ENCODE measurements at places on chromosomes 4 and X.

DNA sequence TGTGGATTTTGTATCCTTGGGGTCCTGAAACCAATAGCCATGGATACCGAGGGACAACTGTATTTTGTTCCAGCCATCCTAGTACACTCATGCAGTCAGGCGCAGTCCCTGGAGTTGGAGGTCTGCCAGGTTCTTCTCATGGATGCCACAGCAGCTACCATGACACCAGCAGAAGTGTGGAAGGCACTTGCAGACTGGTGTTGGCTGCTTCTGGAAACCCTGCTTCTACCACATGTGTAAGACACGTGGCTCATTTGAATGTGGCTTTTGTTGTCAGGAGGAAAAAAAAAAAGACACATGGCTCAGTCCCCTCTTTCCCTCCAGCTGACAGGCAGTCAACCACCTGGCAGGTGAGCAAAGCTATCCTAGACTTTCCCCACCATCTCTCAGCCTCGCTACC is 19.4 kb downstream of the DRD5 start:
- no peak for DNase-seq

- no peak for DNase-seq
These were observed at the start of gene DAPP1 for GRCh38 chr4:99816545-99817308. DAPP1 (plus strand) TSS chr4:99816827; CDS start chr4:99816914, 87 bp downstream.

GRCh38 chr4:186557486-186557885 is 2.1 kb upstream of the MTNR1A start:
- no peak for DNase-seq

DNA sequence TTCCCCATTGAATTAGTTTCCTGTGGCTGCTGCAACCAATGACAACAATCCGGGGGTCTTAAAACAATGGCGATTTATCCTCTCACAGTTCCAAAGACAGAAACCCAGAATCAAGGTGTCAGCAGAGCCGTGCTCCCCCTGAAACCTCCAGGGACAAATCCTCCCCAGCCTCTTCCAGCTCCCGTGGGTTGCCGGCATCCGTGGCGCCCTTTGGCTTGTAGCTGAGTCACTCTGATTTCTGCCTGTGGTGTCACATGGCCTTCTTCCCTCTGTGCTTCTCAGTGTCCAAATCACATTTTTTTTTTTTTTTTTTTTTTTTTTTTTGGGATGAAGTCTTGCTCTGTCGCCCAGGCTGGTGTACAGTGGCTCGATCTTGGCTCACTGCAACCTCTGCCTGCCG is 64.5 kb upstream of the STX18 start:
- no peak for DNase-seq

DNA sequence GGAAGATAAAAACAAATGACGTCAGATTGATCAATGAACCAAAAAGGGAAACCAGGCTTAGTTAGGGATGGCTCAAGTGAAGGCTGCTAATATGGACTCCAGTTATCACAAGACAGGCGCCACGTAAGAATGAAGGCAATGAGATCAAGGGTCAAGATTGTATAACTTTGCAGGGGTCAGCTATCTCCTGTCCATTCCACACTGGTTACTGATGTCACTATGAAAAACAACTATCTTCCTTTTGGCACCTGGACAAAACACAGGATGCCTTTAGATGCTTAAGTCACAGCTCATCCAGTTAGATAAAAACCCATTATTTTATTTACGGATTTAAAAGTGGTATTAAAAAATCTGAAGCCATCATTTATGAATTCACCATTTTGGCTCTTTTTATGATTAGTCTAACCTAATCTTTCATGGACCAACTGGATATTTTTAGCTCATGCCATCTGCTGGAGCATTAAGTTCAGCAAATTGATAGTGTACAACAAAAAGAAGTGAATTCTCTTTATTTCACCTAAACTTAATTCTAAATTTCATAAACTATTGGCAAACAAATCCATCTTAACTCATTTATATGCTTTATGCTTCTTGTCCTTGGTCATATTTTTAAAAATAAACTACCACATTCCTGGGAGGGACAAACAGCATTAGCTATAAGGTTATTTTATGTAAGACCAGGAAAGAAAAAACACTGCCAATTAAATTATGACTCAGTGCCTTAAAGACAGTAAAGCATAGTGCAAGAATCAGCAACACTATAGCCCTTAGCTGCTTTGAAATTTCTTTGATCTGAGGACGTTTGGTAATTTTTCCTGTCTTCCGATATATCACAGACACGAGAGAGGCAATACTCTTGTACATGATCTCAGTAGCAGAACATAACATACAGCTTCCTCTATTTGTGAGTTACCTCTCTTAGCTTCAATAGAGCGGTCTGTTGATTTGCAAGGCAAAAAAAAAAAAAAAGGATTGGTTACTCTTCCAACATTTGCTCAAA is 27.0 kb downstream of the DHX15 start:
- no peak for DNase-seq

- no peak for DNase-seq
These were observed 30.8 kb downstream of the COMMD8 start for GRCh38 chr4:47432749-47433148.

GRCh38 chr4:153257151-153257620 is 52.9 kb downstream of the TRIM2 start:
- DNase-seq, result no peak

DNA sequence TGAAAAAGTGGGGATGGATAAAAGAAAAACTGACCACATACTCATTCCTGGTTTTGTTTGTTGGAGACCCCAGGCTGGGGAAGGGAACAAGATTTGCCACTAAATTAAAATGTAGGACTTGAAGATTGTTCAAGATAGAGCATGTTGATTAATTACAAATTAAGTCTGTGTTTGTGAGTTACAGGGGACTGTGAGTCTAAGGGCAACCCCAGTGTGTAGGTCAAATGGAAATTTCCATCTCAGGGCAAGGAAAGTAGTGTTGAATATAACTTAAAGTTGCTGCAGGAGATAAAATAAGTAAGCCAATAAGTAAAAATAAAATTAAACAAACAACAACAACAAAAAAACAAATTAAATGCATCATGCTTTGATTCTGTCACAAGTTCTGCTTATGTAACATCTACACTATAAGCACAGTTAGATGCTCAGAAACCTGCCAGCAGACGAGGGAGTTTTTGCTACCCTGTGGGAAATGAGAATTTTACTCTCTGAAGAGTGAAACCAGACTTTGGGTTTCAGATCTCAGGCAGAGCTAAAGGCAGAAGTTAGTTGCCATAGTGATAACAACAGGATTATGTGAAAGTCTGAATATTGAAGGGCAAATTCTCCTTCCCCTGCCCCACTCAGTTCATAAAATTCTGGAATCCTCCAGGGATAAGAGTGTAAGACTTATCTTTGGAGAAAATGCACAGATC is 352.3 kb downstream of the GRXCR1 start:
- no peak for DNase-seq

DNA sequence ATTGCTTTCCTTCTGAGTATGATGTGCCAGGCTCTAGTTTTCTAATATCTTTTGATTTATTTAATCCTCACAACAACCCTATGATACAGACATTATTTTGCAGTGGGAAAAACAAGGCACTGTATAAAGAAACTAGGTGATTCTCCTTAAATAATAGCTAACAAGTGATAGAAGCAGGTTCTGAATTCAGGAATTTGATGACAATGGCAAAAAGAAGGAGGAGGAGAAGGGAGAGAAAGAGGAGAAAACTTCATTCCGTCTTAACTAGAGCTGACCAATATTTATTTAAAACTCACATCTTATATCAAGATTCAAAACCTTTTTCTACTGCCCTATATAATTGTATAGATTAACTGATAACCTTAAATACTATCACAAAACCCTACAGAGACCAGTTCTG is 1477.1 kb upstream of the PCDH7 start:
- DNase-seq, result no peak

GRCh38 chr4:110614976-110615352 is 7.9 kb downstream of the PITX2 start:
- DNase-seq, result no peak

DNA sequence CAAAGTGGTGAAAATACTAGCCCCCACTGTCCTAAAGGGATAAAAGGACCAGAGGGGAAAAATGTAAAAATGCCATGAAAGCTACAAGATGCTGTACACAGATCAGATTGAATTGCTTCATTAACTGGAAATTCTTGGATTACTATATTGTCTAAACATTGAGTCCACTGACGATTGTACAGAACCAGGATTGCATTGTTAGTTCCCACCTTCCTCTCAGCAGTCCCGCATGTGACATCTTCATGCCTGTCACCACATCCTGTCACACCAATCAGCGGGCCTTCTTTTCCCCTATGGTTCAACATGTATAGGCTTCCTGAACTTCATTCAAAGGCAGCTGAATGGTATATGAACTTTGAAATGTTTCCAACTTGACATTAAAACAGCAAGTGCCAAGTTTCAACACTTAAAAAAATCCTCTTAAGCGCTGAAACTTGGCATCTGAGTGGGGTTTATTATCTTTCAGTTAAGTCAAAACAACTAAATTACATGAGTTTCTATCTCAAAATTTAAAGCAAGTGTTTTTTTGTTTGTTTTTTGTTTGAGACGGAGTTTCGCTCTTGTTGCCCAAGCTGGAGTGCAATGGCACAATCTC is 24.6 kb downstream of the ZRSR2 start:
- no peak for DNase-seq

DNA sequence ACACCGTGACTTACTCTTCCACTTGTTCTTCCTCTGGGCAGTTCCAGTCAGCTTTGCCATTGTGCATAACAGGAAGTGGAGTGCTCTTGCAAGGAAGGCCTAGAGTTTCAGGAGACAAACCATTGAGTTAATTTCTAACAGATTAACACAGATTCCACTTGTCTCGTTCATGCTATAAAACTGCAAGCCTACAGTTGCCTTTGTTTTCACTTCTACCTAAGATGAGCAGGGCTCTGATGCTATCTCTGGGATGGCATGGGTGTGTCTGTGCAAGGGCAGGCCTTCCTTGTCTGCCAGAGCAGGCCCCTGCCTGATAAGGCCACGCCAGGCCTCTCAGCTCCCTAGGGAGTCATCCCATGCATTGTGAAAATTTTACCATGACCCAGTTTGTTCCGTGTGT is 67.7 kb upstream of the PGRMC2 start:
- peak; percentile 49 for DNase-seq

GRCh38 chr4:73853718-73854473 is 800 bp downstream of the PF4V1 start:
- DNase-seq, result no peak

DNA sequence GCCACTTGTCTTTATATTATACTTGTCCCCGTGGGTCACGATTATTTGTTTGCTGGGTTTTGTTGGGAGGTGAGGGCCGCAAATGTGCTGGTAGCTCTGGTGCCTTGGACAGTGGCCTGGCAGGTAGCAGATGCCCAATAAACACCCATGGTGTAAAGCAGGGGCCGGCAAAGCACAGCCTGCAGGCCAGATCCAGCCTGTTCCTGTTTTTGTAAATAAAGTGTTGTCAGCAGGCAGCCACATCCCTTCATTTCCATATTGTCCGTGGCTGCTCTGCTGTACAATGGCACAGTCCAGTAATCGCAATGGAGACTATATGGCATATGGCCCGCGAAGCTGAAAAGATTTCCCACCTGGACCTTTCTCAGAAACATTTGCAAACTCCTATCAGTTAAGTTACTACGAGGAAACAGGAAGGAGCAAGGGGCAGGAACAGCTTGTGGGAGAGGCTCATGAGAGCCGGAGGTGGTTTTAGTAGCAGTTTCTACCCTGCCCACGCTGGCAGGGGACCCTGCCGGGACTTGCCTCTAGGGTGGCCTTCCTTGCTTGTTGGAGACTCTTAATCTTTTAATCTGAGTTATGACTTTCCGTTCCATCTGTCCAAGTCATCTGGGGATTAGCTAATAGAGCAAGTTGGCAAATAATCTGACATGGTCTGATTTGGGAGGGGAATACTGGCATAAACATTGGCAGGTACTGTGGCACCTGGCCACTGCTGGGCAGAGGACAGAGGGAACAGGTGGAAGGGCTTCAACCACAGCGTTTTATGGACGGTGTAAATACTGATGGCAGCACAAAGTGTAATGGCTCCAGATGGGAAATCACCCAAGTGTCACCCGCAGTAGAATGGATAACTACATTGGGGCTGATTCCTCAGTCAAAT is 19.6 kb downstream of the CLCN4 start:
- peak; percentile 40 for DNase-seq

DNA sequence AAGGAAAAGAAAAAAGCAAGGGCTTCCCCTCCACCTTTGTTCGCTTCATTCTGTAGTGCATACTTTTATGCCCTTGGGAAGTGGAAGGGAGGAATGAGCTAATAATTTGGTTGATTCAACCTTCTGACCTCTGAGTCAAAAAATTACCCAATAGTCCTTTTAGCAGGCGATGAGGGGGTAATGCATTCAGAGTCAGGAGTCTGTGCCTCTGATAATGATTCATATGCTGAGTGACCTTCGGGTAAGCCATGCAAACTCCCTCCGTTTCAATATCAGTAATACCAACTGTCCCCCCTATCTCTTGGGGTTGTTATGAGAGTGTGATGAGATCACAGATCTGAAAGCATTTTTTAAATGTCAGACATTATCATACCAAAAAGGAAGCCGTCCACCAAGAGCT is 41.6 kb upstream of the ACSL4 start:
- DNase-seq, result no peak

DNA sequence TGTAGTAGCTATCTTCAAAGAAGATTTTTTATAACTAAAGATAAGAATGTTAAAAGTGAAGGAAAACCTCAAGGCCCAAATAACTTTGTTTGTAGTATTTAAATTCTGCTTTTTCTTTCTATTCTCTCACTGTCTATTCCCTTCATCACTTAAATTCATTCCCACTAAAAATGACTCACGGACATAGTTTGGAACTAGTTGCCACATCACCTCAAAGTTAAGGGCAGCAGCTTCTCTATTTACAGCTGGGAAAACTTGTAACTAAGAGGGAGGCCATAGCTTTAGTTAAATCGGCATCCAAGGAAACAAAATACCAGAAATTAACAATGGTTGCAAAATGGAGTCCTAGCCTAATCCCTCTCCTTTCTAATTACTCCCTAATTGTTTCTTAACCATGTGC is 325.4 kb upstream of the MAGEB2 start:
- no peak for DNase-seq

DNA sequence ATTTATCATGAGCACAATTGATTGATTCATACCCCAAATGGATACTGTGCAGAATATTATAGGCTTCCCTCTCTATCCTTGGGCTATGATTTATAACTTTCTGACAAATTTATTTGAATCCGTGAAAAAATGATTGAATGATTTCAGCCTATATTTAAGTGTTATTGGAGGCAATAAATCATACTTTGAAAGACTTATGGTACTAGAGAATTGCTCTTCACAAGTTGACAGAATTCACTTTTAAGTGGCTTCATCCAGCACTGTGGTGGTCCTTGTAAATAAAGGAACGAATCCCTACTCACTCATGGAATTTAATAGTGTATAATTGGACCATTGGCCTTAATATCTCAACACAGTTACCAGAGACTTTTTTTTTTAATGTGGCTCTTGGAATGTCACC is 174.8 kb upstream of the TLL1 start:
- DNase-seq, result no peak

GRCh38 chrX:71954458-71954857 is 43.8 kb downstream of the NHSL2 start:
- DNase-seq, result no peak

DNA sequence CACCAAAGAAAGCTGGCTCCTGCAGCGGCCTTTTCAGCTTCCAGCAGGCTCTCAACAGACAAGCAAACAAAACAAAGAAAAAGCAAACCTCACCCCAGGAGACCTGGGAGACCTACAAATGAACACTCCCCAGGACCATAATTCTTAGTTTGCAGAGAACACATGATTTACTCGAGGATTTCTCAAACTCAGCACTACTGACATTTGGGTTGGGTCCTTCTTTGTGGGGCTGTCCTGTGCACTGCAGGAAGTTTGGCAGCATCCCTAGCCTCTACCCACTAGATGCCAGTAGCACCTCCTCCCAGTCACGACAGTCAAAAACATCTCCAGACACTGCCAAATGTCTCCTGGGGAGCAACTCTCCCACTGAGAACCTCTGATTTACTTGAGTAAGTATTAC is 21.9 kb downstream of the APOO start:
- peak; percentile 27 for DNase-seq

Data from hematopoietic multipotent progenitor cell treated with erythropoietin and hydrocortisone succinate and interleukin-3 and kit ligand, for 17 days (in vitro differentiated cells).